ENCODE measurements at places on chromosomes 12 and 14. TPM values are rescaled to one million over a fixed set of nuclear protein-coding genes. Genes with fewer than 3 reads are reported as not detected.

Gene MYO1H
- total RNA-seq, result not detected

Gene SERPINA9
- not detected for total RNA-seq

Gene FOXA1
- total RNA-seq, result 0.23 TPM

Gene SMOC1
- 28.9 TPM for total RNA-seq

Gene OR9K2
- not detected for total RNA-seq

Gene DTX1
- 6.3 TPM for total RNA-seq

Gene SMCO3
- 0.57 TPM for total RNA-seq

Gene MANSC4
- total RNA-seq, result not detected

Gene LPAR5
- total RNA-seq, result 3.3 TPM

Gene COX8C
- not detected for total RNA-seq

Gene NRL
- 1.4 TPM for total RNA-seq
